ENCODE measurements at places on chromosomes 1 and 21.

DNA sequence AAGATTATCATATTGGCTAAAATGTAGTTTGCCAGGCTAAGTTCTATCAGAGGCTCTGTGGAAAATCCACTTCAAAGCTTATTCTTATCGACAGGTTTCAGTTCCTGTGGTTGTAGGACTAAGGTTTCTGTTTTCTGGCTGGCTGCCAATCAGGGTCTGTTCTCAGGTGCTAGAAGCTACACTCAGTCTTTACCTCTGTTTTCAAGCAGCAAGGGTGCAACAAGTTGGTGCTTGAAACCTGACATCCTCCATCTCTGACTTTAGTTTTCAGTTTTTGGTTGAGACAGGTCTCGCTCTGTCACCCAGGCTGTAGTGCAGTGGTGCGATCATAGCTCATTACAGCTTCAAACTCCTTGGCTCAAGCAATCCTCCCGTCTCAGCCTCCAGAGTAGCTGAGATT, 15.3 kb upstream of the TMCO2 start:
- no peak for DNase-seq

DNA sequence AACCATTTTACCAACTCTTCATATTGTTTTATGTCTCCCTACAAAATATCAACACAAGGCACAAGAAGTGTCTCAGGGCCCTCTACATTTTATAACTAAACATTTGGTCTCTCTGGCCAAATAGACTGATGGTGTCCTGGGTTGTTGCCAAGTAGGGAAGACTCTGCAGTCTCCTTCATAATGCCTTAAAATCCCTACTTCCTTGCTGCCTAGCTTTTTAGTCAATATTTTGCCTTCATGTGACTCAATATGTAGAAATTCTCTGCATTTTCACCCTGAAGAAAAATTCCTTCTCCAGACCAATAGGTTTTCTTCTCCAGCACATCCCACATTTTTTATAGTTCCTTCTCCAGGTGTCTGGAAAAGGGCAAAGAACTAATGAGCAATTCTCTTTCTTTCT, 72.6 kb upstream of the IPO9 start:
- DNase-seq = no peak

DNA sequence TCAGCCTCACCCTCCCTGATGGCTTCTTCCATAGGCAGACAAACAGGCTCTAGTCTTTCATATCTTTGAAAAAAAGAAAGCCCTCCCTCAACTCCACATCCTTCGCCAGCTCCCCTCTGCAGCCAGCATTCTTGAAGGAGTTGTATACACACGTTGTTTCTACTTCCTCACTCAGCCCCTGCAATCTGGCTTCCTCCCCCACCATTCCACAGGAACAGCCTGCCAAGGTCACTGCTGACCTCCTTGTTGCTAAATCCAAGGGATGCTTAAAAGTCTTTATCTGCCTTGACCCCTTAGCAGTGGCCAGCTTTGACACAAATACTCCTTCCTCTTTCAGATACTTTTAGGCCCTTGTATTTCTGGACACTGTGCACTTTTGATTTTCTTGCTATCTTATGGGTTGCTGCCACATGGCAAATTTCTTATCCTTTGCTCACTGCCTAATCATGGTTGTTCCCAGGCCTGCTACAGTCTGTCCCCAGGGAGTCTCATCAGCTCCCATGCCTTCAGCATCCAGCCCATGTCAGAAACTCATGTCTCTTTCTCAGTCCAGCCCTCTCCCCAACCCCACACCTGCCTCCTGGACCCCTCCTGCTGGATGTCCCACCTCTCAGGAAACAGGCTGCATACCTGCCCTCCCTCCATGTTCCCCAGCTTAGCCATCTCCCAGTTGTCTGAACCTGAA, 8.3 kb downstream of the FAM229A start:
- DNase-seq = no peak

- no peak for DNase-seq
Measured at GRCh38 chr1:119371815-119372214, 3.2 kb downstream of the HAO2 start.

- DNase-seq = no peak
Measured at GRCh38 chr1:49045371-49045770, 268.7 kb upstream of the BEND5 start.

- DNase-seq = no peak
Measured at GRCh38 chr1:227362039-227362438, 43.7 kb upstream of the CDC42BPA start.

GRCh38 chr1:178530037-178530402, 17.1 kb downstream of the TEX35 start:
- no peak for DNase-seq

DNA sequence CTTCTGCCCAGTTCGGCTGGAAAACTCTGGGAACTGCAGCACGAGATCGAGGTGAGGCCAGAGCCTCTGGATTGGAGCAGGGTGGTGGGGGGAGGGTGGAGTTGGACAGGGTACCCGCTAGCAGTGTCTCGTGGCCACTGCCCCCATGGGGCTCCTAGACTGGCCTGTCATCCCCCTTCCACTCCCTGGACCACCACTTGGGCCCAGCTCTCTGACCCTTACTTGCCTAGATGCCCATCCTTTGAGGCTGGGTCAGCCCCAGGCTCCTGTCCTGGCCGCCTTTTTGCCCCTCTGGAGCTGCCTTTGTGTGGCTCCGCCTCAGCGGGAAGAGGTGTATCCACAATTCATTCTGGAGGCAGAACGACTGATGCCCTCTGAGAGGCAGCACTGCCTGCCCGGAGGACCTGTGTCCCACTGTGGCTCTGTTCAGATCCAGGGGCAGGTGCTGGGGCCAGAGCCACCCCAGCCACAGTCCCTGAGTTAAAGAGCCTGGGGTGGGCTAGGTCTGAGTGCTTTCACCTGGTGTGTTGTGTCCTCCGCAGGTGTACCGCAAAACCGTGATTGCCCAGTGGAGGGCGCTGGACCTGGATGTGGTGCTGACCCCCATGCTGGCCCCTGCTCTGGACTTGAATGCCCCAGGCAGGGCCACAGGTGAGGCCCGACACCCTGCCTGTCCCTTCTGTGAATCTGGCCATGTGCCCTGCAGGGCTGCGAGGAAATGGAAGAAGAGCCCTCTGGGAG, 17.7 kb downstream of the FAAH start:
- DNase-seq = no peak

DNA sequence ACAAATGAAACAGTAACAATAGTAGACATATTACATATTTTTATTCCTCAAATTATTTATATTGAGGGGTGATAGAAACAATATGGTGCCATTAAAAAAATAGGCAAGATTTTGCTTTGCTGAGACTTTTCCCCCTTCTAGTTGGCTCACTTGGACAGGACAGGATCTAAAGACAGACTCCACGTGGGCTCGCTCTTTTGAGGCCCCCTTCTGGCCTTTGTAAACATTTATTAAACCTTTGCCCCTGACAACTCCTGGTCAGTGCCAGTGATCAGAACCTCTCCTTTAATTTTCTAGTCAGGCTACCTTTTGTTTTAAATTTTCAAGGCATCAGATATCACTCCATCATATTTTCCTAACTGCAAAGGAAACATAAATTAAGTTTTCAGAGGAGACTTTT, 49.7 kb upstream of the IFI44L start:
- DNase-seq = no peak

- DNase-seq = no peak
Measured at GRCh38 chr1:157925419-157926166, 67.9 kb upstream of the KIRREL1 start.

GRCh38 chr21:38816400-38816977, 10.8 kb downstream of the ETS2 start:
- DNase-seq = no peak

DNA sequence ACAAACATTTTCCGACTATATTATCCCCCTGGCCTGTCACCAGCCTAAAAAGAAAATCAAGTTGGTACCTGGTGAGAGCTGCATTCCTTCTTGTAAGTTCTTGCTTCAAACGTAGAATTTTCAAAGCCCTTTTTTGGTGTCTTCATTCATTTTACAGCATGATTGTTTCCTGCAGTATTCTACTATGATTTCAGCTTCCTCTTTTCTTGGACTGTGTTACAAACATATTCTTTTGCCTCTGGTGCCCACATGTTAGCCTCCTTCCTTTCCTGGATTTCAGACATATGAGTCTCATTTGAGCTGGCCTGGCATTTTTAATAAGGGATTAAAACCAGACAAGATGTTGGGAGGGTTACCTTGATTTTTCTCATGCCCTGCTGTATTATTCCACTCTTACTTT, 142.5 kb downstream of the PIGK start:
- no peak for DNase-seq

DNA sequence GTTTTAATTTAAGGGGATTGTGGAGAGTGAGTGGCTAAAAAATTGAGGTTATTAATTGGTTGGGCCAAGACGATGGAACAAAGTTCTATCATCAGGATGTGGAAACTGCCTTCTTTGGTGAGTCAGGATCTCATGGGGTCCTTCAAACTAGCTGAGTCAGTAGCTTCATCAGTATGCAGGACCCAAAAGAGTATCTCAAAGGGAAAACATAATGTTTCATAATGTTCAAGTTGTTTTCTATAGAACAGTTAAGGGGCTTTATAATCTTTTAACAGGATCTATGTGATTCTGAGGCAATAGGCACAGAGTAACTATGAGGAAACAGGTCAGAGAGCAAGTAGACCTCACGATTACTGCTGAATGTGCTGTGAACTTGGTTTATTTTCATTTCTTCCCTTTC, 3.2 kb upstream of the OLFML2B start:
- DNase-seq = no peak

- peak; percentile 91 for DNase-seq
Measured at GRCh38 chr1:23196627-23197328, 20.5 kb downstream of the HTR1D start.

- no peak for DNase-seq
Measured at GRCh38 chr21:16241479-16241963, 511.7 kb downstream of the USP25 start.

- peak; percentile 42 for DNase-seq
Measured at GRCh38 chr1:185441605-185442004, 124.6 kb upstream of the IVNS1ABP start.

- no peak for DNase-seq
Measured at GRCh38 chr1:219564109-219564508, 48.8 kb downstream of the ZC3H11B start.

DNA sequence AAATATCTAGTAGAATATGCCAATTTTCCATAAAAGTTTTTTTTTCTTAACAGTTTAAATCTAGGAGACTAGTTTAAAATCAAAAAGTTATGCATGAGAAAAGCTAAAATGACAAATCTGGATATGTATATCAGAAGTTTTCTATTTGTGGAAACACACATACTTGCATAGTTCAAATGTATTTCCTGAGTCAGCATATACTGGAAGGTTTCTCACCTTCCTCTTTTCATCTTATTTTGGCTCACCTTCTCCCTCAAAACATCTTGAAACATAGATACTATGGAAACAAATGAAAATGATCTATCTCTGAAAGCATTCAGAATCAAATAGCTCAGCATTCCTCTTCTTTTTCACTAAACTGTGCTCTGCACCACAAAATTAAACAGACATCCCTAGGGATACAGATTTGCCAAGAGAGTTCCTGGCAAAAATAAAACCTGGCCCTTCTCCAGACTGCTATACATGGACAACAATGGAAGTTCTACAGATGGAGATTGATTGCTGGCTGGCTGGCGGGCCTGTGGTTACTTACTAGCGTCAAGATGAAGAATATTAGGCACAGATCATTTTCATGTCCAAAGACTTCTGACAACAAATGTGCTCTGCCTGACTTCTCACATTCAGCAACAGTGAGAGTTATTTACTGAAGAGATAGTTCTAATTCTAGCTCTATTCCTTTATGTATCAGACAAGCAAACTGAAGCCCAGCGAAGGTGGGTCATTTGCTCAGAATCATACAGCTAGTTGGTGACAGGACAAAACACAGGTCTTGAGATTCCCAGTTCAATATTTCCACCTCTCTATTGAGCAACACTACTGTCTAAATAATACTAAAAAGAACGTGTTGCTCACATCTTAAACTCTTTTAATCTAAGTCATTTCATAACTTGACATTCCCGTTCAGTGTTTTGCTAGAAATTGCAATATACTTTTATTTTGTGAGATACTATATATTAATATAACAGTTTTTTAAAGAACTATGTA, 26.6 kb downstream of the DIPK1A start:
- DNase-seq = peak; percentile 82

DNA sequence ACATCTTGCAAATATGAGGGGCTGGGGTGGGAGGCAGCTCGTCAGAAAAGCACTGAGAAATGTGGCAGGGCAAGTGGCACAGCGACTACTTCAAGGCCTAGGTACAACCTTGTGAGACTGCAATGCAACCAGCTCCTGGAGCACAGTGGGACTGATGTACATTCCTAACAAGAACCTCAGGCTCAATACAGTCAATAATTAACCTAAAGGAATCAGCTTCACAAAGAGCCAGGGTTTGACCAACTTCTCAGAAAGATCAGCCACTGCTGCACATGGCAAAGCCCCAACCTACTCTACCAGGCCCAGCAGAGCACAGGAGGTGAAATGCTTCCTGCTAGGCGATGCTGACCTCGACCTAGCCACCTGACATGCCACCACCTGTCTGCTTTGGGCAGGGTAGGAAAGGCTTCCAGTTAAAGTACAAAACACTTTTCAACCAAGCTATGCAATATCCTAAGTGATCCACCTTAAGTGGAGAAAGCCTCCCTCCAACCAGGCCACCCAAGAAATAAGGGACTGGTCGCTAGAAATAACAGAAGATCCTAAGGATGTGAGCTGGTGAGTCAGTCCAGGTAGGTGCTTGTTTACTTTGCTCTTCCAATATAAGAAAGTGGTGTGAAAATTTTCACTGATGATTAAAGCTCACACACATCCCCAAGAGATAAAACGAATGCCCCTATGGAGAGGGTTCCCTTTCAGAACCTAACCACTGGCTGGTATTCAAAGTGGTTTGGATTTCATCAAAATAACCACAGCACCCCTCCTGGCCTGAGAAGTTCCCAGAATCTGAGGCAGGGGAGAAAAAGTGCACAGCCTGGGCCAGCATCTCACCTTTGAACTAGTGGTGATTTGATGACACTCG, 2.1 kb downstream of the RIPK4 start:
- no peak for DNase-seq

DNA sequence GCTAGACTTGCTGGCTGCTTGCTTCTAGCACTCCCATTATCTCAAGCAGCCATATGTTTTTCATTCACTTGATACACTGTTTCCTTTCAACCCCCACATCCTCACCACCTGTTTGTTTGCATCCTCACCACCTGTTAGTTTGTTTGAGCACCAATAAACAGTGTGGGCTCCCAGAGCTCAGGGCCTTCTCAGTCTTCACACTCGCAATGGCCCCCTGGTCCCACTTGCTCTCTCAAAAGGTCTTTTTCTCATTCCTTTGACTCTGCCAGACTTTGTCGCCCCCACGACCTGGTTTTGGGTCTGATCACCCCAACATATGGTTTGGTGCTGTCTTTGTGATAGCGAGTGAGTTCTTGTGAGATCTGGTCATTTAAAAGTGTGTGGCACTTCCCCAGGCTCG, 6.2 kb upstream of the PADI4 start:
- no peak for DNase-seq

DNA sequence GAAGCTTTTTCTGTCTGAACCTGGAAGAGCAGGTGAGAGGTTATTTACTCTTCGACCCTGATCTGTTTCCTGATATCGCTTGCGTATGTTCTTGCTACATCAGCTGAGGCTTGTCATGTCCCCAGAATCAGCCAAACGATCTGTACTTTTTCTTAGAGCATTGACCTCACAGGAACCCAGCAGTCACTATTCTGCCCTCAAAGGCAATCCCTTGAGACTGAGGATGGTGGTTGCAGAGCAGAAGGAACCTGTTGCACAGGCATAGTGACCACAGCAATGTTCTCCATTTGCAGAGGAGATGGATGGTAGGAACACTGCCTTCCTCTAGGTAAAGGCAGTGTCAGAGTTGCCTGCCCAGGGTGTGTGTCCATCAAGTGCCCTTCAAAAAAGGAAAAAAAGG, 11.3 kb upstream of the LACTBL1 start:
- DNase-seq = no peak

Measured in AG09309 (cell line).